Astrocyte (in vitro differentiated cells and primary cell): ENCODE measurements at places on chromosomes 2 and 18.

DNA sequence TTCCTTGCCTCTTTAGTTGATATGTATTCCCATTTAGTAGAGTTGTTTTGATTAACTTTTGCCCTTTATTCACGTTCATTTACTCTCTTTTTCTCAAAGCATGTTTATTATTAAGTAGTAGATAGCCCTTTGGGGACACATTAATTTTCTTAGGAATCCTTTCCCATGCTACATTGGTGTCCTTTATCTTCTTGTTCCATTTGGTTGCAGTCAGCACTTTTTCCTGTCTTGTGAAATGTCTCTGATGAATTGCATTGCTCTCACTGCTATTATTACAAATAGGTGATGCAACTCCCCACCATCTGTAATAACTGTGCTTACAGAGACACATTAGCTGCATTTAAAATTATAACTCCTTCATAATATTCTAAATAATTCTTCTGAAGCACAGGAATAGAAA lies 428.5 kb upstream of the CNTNAP5 start:
- DNase-seq = no peak

DNA sequence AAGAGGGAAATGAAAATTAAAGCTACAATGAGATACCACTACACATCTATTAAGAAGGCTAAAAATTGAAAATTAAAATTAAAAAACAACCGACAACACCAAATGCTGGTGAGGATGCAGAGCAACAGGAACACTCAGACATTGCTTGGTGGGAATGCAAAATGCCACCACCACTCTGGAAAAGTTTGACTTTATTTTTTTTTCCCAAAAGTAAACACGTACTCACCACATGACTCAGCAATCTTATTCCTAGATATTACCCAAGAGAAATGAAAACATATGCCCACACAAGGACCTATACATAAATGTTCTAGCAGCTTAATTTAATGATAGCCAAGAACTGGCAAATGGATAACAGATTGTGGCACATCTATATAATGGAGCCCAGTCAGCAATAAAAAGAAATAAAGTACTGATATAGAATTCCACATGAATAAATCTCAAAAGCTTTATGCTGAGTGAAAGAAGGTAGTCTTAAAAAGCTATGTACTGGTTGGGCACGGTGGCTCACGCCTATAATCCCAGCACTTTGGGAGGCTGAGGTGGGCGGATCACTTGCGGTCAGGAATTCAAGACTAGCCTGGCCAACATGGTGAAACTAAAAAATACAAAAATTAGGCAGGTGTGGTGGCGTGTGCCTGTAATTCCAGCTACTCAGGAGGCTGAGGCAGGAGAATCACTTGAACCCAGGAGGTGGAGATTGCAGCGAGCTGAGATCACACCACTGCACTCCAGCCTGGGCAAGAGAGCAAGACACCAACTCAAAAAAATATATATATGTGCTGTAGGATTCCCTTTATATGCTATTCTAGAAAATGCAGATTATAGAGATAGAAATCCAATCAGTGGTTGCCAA lies 4.2 kb upstream of the PROC start:
- peak; percentile 56 for DNase-seq

DNA sequence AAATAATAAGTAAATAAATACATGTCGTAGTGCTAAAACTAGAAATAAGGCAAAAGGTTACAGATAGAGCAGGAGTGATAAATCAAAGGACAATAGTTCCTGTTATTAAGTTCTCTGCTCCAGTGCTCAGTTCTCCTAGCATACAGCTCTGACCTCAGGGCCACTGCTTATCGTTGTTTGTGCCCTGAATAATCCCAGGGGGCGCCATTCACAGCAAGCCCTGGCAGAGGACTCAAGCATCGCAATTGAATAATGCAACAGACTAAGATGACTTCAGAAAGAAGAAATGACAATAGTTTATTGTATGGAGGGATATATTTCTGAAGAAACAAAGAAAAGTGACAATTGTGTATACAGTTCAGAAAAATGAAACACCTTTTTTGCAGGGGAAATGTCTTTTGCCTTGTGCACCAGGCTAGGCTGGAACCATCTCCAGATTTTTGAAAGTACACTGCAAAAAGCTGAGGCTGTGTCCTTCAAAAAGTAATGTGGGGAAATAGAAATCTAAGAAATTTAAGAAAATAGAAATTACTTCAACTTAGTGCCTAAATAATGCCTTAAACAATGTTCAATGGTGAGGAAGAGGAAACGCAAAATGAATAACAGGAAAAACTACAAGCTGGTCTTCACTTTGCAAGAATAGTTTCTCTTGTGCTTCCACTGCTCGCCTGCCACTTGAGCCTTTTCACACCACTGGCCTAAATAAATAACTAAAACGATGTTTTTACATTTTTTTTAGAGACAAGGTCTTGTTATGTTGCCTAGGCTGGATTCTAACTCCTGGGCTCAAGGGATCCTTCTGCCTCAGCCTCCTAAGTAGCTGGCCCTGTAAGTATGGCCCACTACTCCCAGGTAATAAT lies 19.0 kb upstream of the CCNYL1 start:
- DNase-seq = no peak

DNA sequence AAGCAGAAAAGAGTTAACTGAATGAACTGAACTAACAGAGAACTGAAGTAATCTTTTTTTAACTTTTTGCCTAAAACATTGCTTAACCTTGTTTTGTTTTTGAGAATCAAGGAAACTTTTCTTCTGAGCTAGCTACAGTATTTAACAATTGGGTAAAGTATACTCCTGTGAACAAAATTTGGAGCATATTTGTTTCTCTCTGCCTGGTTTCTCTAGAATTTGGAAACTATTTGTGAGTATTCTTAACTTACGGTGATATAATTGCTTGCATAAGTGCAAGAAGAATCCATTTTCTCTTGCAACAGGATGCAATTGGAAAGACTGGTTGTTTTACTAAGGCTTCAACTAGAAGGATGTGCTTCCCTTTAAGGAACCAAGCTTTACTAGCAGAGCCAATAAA lies 65.9 kb upstream of the FAM98A start:
- DNase-seq = no peak

GRCh38 chr18:59907660-59908059 lies 7.9 kb downstream of the PMAIP1 start:
- DNase-seq = no peak

- peak; percentile 44 for DNase-seq
Measured at GRCh38 chr2:40395169-40396073, 56.5 kb downstream of the SLC8A1 start.

- DNase-seq = peak; percentile 91
Measured at GRCh38 chr2:157874997-157875640, 1.0 kb downstream of the ACVR1 start.

DNA sequence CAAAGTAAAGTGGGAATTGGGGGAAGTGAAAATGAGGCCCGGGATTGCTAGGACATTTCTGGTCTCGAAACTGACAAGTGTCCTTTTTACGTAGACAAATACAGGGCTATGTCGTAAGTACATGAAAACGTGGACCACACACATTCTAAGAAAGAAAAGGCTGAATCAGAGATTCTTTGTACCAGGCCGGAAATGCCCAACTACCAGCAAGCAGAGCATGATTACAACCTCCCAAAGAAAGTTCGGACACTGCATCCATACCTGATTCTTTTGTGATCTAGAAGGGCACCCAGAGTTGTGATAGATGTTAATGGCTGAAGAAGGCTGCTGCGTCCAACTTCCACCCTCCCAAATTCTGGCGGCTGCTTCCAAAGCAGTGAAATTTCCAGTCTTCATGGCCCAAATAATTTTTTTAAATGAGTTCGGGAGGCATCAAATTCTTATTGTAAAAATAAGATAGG lies 1.7 kb downstream of the RBMS1 start:
- peak; percentile 79 for DNase-seq

GRCh38 chr18:14942275-14942674 lies 194.3 kb downstream of the ANKRD30B start:
- no peak for DNase-seq

GRCh38 chr2:28449488-28450395 lies 46.1 kb upstream of the PLB1 start:
- peak; percentile 53 for DNase-seq

DNA sequence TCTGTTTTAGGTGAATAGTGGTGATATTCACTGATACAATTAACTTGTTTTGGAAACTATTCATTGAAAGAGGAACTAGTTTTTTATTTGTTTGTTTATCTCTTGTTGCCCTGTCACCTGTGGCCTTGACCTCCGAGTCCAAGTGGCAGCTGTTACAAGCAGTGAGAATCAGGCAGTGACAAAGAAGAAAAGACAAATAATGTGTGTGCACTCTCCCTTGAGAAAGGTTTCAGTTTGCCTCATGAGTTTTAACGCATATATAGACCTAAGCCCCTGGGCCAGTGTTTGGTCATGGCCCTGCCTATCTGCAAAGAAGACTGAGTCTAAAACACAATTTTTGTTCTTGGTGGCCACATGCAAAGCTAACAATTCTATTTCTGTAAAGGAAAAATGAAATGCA lies 15.3 kb downstream of the KYNU start:
- no peak for DNase-seq

DNA sequence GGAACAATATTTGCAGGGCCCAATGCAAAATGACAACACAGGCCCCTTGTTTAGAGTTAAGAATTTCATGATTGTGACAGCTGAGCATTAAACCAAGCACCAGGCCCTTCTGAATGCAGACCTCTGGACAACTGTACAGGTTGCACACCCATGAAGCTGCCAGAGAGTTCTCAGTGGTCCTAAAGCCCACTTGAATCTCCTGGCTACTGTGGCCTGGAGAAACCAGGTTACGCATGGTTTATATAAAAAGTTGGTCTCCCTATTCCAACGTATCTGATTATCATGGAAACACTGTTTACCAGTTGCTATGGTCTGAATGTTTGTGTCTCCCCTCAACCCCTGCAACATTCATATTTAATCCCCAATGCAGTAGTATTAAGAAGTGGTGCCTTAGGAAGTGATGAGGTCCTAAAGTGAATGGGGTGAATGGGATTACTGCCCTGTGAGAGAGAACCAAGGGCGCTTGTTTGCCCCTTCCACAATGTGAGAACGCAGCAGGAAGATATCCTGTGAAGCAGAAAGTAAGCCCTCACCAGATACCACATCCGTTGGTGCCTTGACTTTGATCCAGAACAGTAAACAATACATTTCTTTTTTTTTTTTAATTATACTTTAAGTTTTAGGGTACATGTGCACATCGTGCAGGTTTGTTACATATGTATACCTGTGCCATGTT lies 48.0 kb upstream of the ANXA4 start:
- no peak for DNase-seq

DNA sequence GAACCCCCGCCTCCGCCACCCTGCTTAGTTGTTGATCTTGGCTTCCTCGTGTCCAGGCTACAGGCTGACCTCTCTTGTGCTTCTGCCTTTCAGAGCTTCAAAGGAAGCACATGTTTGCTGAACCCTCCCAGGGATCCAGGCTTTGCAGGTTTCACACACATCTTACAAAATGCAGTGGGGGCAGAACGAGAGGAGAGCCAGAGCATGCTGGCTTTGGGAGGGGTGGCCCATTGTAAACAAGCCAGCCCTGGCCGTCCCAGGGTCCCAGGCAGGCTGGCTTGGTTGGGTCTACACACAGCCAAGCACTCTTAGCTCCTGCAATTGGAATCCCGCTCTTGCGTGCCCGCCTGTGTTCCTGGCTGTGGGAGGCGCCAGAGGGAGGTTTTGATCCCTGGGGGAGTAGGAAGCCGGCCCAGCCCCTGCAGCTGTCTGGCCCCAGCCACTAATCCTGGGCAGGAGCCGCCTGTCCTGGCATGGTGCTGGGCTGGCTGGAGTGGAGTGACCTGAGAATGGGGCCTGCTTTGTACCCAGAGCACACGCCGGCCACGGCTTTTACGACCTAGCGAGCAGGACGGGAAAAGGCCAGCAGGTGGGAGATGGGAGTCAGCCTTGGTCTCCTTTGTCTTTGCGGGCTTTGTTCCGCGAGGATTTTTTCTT lies 53.9 kb downstream of the SH3BP4 start:
- DNase-seq = no peak

DNA sequence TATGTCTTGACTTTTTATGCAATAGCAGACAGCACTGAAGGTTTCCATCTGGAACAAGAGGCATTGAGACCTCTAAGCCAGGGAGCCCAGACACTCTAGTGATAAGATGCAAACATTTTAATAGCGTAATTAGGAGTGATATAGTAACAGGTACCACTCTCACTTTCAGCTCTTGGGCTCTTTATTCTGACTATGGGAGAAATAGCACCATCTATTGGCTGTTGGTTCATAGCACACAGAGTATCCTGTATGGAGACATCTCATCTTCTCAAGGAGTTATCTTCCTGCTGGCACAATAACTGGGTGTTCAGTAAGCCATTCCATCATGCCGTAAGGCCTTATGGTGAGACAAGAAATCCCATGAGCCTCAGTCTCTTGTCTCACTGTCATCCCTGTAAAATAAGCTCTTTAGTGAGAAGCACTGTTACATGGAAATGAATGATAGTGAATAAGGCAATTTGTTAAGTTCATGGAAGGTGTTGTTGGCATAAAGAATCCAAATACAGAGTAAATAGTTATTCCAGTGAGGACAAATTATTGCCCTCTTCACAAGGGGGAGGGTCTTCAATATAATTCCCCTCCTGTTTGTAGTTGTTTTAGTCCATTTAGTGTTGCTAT lies 48.3 kb downstream of the THUMPD2 start:
- DNase-seq = no peak
